Suppressor macrophage treated with lipopolysaccharide for 4 hours (primary cell): ENCODE measurements at places on chromosomes 2 and 18.

DNA sequence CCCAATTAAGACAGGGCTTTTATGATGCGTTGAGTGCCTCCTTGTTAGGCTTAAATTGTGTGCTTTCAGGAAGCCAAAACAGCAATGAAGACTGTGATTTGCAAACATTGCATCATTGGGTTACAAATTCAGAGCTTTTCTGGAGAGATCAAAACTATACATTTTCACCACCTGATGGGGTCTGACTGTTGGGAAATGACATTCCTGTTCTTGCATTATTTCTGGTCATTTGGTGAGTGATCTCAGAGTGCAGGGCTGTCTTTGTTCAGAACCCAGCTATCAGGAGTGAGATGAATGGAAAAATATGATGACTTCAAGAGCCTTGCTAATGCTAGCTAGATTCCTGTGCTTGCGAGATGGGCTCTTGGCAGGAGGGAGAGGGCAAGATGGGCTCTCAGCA, 39.1 kb downstream of the SH3RF3 start:
- DNase-seq, result no peak

DNA sequence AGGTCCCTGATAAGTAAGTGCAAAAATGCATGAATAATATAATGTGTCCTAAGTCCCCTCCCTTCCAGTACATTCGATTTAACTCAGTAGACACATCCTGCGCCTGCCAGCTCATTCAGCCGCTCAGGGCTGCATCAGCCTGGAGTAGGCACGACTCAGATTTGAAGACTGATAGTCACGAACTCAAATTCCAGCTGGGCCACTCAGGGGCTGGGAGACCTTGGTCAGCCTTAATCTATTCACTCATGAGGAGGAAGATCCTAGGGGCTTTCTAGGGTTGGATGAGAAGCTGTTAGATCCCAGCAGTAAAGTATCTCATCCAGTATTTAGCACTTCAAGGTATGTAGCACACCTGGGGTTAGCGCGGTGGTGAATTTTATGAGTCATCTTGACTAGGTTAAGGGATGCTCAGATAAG, 98.9 kb upstream of the ODC1 start:
- DNase-seq, result no peak

DNA sequence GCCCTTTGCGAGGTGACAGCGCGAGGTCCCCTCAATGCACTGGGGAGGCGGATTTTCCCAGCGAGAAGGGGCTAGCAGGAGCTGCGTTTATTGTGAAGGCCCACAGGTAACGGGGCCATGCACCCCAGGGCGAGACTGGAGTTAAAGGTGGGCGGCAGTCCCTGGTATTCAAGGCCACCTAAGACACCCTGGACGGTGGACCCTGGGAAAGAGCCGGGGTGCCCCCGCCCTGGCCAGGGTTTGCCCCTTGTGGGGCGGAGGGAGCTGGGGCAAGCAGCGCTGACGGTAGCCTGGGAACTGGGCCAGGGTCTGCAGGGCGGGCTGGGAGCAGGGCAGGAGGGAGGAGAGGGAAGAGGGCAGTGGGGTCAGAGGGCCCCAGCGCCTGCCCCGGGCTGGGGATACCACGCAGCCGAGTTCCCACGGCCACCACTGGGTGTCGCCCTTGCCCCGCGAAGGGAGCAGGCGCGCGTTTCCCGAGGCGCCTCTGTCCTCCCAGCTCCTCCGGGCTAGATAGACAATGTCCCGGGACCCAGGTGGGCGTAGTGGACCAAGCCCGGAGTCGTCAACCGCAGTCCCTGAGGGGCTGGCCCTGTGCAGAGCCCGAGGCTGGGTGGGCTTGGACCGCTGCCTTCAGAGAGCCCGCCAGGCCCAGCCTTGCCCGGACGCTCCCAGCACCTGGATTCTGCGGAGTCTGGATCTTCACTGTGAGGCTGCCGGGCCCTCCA, 80.2 kb downstream of the SMAD4 start:
- peak; percentile 76 for DNase-seq

DNA sequence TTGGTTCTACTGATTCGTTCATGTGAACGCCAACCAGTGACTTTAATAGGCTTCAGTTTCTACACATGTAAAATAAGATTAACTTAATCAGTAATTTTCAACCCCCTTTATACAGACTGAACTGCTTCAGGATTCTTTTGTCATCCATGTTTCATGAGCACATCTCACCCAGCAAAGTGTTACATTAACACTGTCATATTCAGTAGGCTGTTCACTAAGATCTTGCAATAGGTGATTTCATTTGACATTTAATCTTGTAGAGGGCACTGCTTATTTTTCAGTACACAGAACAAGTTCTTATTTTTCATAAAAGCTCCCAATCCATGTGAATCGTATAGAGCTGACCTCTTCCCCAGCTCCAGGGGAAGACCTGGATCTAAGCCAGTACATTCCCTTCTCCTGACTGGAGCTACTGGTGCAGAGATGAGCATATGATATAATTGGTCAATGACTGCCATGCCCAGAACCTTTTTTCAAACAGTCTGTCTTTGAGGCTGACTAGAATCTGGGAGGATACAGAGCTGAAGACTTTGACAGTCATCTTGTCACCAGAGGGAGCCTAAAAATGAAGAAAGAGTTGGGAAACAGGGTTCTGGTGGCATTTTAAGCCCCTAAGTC, 72.2 kb upstream of the CHRNA1 start:
- DNase-seq, result peak; percentile 17

DNA sequence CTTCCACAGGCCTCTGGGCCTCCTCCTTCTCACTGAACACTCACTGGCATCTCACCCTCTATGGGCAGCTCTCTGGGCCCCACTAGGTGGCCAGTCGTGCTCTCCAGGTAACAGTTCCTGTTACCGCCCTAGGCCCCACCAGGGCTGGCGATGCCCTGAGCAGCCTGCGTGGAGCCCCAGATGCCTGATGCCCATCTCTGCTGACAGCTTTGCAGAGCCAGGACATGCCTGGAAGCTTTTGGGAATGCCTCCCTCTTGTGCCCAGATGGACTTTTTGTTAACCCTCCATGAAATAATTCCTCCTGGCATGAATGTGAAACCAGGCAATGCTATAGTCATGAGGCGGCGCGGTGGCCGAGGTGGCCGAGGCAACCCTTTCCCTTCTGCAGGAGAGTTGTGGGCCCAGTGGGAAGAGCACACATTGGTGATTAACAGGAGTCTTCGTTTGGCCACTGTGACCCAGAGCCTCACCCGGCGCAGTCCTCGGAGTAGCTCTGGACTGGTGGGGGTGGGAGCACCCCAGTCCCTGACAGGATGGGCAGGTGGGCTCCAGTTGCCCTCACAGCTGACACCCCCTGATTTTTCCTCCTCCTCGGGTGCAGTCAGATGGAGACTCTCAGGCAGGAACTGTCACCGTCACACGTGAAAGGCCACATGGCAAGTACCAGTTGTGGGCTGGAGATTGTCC, 80.0 kb downstream of the SH3BP4 start:
- no peak for DNase-seq

DNA sequence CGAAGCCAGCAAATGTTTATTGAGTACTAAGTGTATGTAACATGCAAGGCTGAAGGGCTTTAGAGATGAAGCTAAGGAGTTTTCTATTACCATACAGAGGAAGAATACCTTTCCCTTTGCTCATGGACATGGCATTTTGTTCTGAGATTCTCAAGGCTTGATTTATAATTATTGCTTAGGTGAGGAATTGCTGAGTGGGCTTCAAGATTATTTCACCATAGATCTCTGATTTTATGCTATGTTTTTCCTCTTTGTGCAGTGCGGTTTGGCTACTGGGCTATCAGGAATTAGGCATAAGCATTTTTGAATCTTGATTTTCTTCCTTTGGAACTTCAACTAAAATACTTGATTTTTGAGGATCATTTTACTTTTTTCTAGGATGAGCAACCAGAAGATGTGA, 42.5 kb downstream of the VRK2 start:
- no peak for DNase-seq

DNA sequence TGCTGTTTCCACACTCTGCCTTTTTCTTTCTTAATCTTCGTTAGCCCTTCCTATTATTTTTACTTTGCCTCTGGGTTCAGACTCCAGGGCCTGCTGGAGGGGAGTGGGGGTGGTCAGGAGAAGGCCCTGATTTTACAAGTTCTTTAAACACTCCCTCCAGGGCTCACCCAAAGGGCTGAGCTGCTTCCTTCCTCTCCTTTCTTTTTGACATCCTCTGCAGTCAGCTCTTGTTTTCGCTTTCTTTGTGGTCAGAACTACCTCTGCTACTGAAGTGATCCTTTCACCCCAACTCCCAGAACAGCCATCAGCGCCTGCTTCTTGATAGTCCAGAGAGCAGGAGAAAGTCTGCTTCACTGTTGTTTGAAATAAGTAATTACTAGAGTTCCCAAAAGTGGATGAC, 925.7 kb downstream of the EPHA4 start:
- DNase-seq, result no peak

- peak; percentile 56 for DNase-seq
These were observed at the start of gene TWIST2 for GRCh38 chr2:238847841-238848690. TWIST2 (plus strand) TSS chr2:238848085; CDS start chr2:238848216, 131 bp downstream.

GRCh38 chr18:30970196-30970816, 72.2 kb downstream of the DSC3 start:
- peak; percentile 23 for DNase-seq

DNA sequence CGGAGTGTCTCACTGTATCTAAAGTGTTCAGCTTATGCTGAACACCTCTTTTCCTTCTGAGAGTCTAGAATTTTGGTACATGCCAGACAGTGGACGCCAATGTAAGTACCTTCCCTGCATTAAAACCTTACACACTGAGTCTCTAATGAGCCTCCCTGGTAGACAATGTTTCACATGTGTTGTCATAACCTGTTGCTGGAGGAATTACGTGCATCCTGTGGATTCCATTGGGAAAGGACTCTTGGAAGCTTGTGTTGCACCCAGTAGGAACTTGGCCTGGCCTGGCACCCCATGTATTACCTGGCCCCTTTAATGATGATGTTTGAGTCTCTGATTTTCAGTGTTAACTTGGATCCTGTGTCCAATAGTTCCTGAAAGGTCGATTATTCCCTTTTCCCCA, 20.5 kb downstream of the CHCHD5 start:
- no peak for DNase-seq

DNA sequence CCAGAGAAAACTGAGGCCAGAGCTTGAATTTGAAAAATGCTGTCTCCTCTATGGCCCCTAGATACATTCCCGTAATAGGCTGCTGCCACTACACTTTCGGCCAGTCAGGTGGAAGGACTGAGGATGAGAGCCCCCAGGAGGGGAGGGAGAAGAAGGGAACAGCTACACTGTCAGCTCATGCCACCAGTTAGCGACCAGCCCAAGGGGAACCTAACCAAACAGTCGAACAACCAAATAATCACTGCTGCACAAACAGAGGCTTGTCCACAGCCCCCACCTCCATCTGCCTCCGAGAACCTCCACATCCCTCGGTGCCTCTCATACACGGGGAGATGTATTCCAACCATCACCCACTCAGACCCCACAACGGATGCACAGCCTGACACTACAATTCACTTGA, 7.3 kb downstream of the ZNF516 start:
- no peak for DNase-seq

DNA sequence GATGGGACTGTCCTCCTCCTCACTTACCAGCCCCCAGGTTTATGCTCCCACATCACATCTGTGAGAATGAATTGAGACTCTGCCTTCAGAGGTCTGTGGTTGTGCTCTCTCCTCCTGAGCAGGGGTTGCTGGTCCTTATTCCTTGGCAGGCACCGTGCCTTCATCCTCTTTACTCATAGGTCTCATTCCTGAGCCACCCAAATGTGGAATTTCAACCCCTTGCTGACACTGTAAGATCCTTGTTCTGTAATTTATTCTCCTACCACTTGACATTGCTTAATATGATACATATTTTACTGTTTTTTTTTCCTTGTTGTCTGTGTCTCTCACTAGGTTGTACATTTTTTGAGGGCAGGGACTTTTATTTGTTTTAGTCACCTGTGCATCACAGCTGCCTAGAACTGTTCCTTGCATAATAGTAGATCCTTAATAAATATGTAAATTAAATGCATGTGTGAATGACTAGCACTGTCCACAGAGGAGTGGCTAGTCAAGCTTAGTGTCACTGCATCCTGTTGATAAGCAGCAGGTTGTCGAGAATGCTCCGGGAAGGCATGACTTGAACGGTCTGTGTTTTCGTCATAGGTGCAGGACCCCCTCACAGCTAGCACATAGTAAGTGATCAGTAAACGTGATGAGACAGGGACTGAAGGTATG, 180.6 kb downstream of the ZNF407 start:
- DNase-seq, result no peak

DNA sequence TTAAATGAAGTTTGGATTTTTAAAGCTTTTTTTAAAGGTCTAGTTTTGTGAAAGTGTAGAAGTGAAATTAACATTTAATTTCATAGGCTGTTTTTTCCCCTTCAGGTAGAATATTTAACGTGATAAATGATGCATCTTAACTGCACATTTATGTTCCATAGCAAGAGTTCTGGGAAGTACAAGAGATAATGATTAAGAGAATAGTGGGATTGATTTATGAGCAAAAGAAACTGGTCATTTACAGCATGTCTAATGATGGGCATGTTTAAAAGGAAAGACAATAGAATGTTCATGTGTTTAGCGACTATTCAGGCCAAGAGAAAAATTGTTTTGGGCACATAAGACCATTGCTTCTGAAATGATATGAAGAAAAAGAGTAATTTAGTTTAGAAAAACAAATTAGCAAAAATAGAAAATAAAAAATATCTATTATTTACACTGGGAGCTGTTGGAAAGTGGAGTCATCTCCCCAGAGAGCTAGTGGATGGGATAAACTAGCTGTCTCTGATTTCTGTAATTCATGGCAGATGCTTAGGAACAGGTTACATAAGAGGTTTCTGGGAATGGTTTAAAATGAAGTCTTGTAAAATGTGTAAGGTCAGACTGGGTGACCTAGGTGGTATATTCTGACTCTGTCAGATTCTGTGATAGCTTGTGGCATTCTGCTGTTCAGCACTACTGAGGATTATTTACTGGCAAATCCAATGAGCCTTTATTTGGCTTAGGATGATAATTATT, 60.7 kb downstream of the WDR7 start:
- DNase-seq, result no peak

DNA sequence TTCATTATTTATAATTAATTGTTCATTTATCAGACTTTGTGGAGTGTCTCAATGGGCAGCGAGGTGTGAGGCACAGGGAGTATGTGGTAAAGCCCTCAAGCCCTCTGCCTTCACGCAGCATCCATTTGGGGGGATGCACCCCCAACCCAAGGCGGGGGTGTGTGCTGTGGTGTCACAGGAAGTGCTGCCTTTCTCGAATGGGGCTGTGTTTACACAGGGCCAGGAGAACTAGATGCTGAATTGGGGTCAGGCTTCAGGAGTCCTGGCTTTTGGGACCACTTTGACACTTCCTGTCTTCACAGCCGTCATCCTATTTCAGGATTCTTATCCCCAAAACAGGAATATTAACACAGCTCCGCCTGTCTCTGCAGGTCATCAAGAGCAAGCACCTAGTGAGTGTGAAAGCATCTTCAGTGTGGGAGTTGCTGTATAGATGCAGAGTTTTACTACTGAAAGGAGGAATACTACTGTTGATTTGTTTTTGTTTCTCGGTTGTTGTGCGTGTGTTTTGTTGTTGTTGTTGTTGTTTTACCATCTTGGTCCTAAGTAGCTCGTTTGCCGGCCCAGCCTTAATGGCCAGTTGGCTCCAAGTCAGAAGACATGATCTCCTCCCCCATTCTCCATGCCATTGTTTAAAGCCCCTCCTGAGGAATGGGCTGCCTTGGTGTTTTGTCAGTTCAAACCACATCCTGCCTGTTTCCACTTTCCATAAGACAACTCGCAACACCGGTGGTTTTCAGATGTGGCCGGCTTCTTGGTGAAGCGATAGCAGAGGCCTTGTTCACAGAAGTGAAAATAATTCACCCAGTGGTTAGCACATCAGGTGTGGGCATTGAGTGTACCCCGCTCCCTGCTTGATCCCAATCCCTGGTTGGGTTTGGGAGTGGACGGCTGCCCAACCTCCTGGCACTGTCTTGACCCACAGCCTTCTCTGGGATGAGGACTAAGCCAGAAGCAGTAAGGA, 221.3 kb downstream of the BCL2 start:
- no peak for DNase-seq
